ENCODE measurements at places on chromosomes 7 and 10.

GRCh38 chr10:17196045-17196444, 5.4 kb downstream of the TRDMT1 start:
- no peak overlapping the region for H3K27ac ChIP-seq
- no peak for DNase-seq
- H3K36me3 ChIP-seq, result no peaks in the 10 kb centered on the region
- no peaks in the 10 kb centered on the region for H3K27me3 ChIP-seq
- H3K4me3 ChIP-seq, result no peak overlapping the region
- H3K4me1 ChIP-seq, result peaks cover 20% of the 10 kb centered on the region

- DNase-seq, result no peak
- no peaks in the 10 kb centered on the region for H3K4me1 ChIP-seq
- H3K27ac ChIP-seq, result no peak overlapping the region
- no peak overlapping the region for H3K4me3 ChIP-seq
- peaks cover 4% of the 10 kb centered on the region for H3K27me3 ChIP-seq
- H3K36me3 ChIP-seq, result no peaks in the 10 kb centered on the region
Measured at GRCh38 chr10:30114401-30114800, 55.0 kb upstream of the JCAD start.

DNA sequence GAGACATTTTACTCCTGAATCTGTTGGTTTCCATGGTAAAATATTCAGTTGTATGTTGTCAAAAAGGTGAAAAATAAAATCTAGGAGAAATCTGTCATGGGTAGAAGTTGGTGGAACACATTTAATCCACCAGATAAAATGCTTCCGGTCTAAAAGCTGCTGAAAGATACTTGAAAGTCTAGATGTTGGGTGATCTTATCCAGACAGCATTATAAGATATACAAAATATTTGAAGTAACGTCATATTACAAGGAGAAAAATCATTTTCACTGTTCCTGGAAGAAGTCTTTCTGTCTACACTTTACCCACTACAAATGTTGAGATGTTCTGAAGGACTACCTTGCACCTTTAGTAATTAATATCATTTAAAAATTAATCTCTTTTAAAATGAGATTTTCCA, 40.9 kb downstream of the CALD1 start:
- H3K36me3 ChIP-seq, result no peaks in the 10 kb centered on the region
- no peak overlapping the region for H3K27ac ChIP-seq
- no peak overlapping the region for H3K4me3 ChIP-seq

DNA sequence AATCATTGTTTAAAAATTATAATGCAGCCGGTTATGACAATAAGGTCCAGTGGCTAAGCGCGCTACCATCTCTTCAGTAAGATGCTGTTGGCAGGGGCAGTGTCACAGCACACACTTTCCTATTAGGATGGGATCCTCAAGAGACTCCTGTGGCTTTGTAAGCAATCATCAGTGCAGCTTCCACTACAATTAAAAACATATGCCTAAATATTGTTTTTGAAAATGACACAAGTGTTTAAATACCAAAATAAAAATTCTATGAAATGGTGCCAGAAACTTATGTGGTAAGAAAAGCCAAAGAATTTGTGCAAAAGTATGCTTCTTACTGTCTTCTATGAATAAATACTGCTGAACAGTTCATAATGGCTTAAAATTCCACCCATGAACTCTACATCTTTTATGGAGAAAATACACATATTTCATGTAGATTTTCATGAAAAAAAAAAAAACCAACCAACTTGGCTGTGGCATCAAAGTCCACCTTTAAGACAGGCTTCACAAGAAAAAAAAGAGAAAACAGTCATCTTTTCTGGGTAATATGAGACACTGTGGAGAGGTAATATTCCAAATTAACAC, 132.8 kb downstream of the SEMA3C start:
- DNase-seq, result no peak
- no peaks in the 10 kb centered on the region for H3K36me3 ChIP-seq
- no peak overlapping the region for H3K27ac ChIP-seq
- H3K4me3 ChIP-seq, result no peak overlapping the region
- H3K27me3 ChIP-seq, result no peaks in the 10 kb centered on the region

- peaks cover 3% of the 10 kb centered on the region for H3K36me3 ChIP-seq
- no peak overlapping the region for H3K27ac ChIP-seq
- no peak overlapping the region for H3K4me3 ChIP-seq
- peaks cover 6% of the 10 kb centered on the region for H3K4me1 ChIP-seq
- no peak for DNase-seq
- H3K27me3 ChIP-seq, result no peaks in the 10 kb centered on the region
Measured at GRCh38 chr7:7148798-7149481, 33.4 kb upstream of the C1GALT1 start.

DNA sequence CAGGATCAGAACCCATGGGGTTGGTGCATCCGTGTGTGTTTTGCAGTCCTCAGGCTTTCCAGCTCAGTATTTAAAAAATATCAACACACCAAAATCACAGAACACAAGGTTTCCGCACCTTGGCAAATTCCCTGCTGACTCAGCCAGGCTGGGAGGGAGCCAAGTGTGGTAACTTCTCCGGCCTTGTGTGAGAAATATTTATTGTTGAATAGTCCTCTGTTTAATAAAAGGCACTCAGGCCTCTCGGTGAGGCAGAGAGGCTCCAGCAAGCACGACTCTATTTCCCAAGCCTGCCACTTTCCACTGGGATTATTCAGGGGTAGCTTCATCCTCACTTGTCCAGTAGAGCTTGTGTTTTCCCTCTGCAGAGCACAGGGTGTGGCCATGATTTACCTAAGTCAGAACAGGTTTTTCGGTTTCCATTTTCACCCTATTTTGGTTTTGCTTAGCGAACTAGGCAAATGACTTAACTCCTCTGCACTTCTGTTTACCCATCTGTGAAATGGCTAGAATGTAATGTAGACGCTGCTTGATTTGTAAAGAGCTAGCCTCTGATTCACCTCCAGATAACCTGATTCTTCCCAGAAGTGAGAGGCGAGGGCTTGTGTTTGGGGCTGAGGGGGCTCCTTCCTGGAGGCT, 13.0 kb upstream of the CHST15 start:
- peaks cover 7% of the 10 kb centered on the region for H3K27me3 ChIP-seq
- H3K4me1 ChIP-seq, result peaks cover 5% of the 10 kb centered on the region
- H3K36me3 ChIP-seq, result no peaks in the 10 kb centered on the region
- H3K4me3 ChIP-seq, result no peak overlapping the region
- no peak overlapping the region for H3K27ac ChIP-seq

GRCh38 chr10:21516242-21517131, 9.0 kb downstream of the SKIDA1 start:
- H3K4me1 ChIP-seq, result peaks cover 32% of the 10 kb centered on the region
- H3K4me3 ChIP-seq, result peak overlapping the region; percentile 81
- peak; percentile 50 for DNase-seq

- no peak for DNase-seq
- H3K27me3 ChIP-seq, result no peaks in the 10 kb centered on the region
- peaks cover 29% of the 10 kb centered on the region for H3K4me1 ChIP-seq
- H3K27ac ChIP-seq, result no peak overlapping the region
- no peak overlapping the region for H3K4me3 ChIP-seq
- H3K36me3 ChIP-seq, result no peaks in the 10 kb centered on the region
Measured at GRCh38 chr7:1032536-1033181, 11.7 kb upstream of the GPR146 start.

DNA sequence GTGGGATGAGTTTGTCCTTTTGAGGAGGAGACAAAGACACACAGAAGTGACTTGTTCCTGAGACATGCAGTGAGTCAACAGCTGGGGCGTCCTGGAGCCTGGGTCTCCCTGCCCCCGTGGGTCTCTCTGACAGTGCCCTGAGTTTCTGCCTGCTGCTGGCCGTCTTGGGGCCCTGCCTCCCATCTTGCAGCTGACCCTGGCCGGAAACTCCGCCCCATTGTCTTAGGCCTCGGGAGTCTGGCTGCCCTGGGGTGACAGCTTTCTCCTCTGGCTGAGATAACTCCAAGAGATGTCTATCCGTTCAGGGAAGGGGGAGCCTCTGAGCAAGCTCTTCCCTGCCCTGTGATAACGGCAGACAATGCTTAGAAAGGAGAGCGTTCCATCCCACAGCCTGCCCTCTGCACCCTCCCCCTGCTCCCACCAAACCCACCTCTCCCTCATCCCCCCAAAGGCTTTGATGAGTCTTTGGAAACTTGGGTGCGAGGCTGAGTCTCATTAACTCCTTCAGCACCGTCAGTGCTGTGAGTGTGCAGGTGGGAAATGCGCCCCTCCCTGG, 69.5 kb upstream of the PODXL start:
- no peak overlapping the region for H3K27ac ChIP-seq
- H3K27me3 ChIP-seq, result peaks cover 12% of the 10 kb centered on the region
- no peak overlapping the region for H3K4me3 ChIP-seq

DNA sequence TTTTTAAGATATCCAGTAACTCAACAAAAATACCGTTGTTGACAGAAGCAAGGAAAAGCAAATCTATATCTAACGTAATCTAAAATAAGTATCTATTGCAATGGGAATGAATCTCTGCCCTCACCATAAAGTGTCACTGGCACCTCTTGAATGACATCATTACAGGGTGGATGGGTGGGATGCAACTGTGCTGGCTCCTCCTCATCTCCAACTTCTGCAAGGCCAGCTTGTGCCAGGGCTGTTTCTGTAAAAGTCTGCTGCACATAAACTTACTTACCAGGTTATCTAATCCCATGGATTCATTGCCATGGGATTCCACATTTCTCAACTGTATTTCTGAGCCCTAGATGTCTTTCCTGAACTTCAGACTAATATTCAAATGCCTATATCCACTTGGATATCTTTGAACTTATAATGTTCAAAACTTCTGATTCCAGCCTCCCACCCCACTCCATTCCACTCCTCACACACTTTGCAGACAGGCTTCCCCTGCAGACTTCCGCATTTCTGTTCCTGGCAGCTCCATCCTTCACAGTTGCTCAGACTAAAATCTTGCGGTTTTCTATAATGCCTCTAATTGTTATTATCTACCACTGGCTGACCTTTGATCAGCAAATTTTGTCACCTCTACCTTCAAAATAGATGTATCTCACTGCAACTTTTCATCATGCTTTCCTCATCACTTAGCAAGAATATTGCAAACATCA, 10.7 kb downstream of the FGL2 start:
- H3K4me1 ChIP-seq, result peaks cover 21% of the 10 kb centered on the region
- no peaks in the 10 kb centered on the region for H3K36me3 ChIP-seq
- no peak overlapping the region for H3K27ac ChIP-seq
- no peaks in the 10 kb centered on the region for H3K27me3 ChIP-seq

DNA sequence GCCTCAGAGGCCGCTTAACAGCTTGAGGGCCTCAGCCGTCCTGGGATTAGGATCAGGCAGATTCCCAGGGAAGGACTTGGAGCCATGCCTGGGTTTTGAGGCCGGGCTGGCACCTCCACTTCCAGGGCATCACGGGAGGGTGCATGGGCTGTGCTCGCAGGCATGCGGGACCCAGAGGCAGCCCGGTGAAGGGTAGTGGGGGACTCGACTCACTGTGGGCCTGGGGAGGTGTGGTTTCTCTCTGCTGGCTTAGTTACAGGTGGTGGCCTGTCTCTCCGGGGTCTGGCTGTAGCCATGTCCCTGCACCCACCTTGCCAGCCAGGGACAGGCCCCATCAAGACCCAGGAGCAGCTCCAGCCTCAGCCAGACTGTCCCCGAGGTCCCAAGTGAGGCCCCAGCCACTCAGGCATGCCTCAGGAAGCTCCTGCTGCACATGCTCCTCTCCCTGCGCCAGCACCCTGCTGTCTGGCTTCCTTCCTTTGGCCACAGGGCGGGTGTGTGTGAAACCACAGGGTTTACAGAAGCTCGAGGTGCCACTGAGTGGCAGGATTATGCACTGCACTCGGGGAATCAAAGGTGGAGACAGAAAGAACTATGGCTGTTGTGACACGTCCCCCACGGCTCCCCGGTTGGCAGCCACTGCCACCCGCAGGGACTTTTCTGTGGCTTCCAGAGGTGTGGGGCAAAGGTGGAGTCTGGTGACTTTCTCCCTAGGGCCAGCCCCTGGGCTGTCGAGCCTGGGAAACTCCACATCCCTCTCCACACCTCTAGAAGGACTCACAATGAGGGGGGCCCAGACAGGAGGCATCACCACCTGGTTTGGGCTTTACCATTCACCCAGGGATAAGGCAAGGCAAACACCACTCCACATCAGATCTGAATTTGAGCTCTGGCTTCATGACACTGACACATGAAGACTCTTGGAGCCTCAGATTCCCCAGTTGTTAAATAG, 19.7 kb downstream of the GOLGA7B start:
- no peaks in the 10 kb centered on the region for H3K27me3 ChIP-seq
- H3K27ac ChIP-seq, result peak overlapping the region; percentile 52
- no peak overlapping the region for H3K4me3 ChIP-seq
- no peaks in the 10 kb centered on the region for H3K36me3 ChIP-seq
- peak; percentile 80 for DNase-seq
- H3K4me1 ChIP-seq, result peaks cover 12% of the 10 kb centered on the region

GRCh38 chr7:46352004-46352954, 431.2 kb upstream of the IGFBP3 start:
- H3K27me3 ChIP-seq, result peaks cover 2% of the 10 kb centered on the region
- no peaks in the 10 kb centered on the region for H3K36me3 ChIP-seq
- H3K27ac ChIP-seq, result no peak overlapping the region
- no peak overlapping the region for H3K4me3 ChIP-seq
- DNase-seq, result peak; percentile 10
- no peaks in the 10 kb centered on the region for H3K4me1 ChIP-seq

DNA sequence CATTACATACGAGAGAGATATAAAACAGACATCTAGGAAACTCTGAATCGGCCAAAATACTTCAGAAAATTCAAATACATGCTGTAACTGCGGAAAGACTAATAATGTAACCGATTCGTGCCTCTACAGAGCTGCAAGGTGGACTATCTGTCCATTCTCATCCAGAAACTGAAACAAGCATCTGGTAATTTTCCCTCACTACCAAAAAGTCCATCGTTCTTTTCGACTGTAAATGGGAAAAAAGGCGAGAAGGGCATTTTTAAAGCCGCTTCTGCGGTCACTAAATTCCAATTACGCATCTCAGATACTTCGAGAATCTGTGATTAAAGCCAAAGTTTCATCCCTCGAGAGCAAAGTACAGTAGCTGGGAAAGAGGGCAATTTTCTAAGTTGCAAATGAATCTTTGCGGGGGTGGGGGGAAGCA, 1.3 kb downstream of the OGA start:
- peaks cover 25% of the 10 kb centered on the region for H3K36me3 ChIP-seq
- peaks cover 56% of the 10 kb centered on the region for H3K4me1 ChIP-seq
- H3K27ac ChIP-seq, result peak overlapping the region; percentile 98
- no peak for DNase-seq
- H3K27me3 ChIP-seq, result no peaks in the 10 kb centered on the region
- peak overlapping the region; percentile 87 for H3K4me3 ChIP-seq

DNA sequence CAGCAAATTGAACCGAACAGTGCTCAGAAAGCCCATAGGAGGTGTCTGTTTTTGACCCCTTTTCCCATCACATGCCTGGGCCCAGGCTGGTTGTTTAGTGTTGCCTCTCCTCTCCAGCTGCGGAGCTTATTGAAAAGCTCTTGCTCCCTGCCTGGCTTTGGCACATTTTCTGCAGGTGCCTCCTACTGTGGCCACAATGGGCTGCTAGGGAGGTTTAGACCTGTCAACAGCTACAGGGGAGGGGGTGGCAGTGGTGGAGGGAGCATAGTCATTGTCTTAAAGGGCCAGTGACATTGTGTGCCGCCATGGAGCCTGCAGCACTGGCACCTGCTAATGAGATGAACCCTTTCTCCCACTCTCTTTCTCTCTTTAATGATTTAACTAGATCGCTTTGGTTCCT, 13.2 kb upstream of the ENO4 start:
- H3K4me3 ChIP-seq, result no peak overlapping the region
- no peaks in the 10 kb centered on the region for H3K36me3 ChIP-seq
- H3K27ac ChIP-seq, result no peak overlapping the region
- H3K4me1 ChIP-seq, result no peaks in the 10 kb centered on the region
